ENCODE measurements at places on chromosomes 4 and X.

DNA sequence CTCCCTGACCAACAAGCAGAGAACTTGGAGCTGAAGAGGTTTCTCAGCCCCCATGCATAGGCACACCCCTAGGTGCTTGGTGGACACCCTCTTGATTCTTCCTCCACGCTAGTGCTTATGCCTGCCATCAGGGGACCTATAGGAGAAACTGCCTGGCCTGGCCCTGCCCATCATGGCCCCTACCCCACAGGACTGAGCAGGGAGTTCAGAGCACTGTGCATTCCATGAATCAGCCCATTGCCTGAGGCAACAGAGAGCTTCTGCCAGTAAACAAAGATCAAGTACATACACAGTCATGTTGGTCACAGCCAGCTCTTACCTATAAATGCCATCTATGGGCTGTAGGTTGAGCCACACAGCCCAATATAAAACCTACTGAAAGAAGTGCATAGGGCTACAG lies 99.1 kb upstream of the EDNRA start:
- DNase-seq: no peak

DNA sequence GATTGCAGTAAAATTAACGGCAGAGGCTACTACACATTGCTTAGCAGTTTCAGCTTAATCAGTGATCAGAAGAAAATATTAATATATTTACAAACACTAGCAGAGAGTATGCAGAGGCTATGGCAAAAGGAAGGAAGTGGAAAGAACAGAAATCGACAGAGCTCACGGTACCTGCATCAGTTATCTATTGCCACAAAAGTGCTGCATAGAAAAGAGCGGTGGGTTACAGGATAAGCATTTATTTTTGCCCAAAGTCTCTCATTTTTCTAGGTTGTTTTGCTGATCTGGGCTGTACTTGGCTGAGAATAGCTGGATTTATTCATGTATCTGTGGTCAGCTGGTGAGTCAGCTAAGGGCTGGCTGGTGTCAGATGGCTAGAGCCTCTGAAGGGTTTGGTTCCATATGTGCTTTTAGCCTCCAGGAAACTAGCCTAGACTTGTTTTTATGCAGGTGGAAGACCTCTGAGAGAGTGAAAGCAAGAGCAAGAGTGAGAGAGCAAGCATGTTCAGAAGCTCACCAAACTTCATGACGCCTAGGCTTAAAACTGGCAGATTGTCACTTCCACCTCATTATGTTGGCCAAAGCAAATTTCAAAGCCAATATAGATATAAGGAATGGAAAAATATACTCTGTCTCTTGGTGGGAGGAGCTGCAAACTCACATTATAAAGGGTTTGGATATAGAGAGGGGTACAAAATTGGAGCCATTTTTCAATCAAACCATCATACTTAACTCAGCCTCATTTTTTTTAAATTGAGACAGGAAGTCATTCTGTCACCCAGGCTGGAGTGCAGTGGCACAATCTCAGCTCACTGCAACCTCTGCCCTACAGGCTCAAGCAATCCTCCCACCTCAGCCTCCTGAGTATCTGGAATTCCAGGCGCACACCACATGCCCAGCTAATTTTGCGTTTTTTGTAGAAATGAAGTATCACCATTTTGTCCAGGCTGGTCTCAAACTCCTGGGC lies 153.2 kb upstream of the RPL34 start:
- DNase-seq: peak; percentile 38

GRCh38 chr4:119281393-119281792 lies 40.5 kb downstream of the FABP2 start:
- DNase-seq: no peak

GRCh38 chrX:39381422-39381821 lies 580.2 kb downstream of the MID1IP1 start:
- no peak for DNase-seq

- no peak for DNase-seq
Measured at GRCh38 chr4:162852642-162853041, 314.0 kb downstream of the NAF1 start.

- DNase-seq: peak; percentile 69
Measured at GRCh38 chr4:152138451-152138850, 377.6 kb upstream of the GATB start.

DNA sequence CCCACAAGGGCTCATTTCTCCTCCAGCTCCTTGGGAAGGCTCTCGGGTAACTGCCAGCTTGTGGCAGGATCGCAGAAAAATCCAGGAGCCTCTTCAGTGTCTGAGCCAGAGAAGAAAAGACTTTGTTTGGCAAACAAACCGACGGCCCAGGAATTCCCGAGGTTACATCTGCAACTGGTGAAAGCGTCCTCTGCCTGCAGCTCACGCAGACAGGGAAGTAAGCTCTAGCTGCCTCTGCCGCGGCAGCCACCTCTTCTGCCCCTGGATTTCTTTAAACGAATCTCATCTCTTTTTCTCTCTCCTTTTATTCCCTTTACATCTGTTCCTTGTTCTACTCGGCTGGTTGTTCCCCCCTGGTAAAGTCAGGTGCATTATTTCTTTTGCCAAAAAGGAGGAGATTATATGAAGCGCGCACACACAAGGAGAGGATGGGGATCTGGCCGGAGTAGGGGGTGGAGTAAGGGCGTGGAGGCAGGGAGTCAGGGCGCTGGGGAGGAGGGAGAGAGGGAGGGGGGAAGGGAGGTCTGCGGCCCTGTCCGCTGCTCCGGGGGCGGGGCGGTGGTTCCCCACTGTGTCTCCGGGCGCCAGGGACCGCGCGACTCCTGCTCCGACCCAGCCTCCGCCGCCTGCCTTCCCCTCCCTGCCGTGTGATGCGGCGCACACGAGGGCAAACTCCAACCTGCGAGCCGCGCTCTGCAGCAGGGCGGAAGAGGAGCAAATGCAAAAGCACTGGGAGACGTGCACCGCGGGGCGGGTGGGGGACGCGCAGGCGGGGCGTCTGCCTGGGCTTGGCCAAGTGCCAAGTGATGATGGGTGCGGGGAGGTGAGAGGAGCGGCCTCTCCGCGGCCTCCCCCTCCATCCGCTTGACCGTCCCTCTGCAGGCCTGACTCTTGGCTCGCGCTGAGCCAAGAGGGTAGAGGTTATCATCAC lies at the start of gene DCHS2:
Gene DCHS2 (minus strand): TSS at position 459 of the 931 bp plus-strand sequence. CDS start 444 bp downstream, at position 15.
- DNase-seq: no peak

DNA sequence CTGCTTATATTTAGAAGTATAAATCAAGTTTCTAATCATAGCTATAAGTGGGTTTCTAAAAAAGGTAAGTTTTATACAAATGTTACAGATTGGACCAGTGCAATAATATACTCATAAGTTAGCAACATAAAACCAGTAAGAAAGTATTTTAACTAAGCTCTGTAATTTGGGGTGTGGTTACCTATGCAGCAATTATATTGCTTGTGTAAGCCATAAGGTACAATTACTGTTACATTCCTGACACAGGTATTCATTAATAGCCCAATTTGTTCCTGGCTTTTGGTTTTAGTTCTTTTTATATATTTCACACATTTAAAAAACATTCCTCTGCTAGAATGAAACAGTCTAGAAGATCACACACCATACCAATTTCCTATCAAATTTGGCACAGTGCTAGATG lies 115.1 kb downstream of the FRYL start:
- DNase-seq: no peak

GRCh38 chrX:130091980-130092522 lies 18.2 kb downstream of the ELF4 start:
- peak; percentile 84 for DNase-seq

GRCh38 chrX:11728556-11728955 lies 29.5 kb upstream of the MSL3 start:
- DNase-seq: no peak

- DNase-seq: no peak
Measured at GRCh38 chr4:18192901-18193300, 171.3 kb upstream of the LCORL start.

- DNase-seq: no peak
Measured at GRCh38 chr4:176153124-176153523, 42.3 kb downstream of the SPATA4 start.

DNA sequence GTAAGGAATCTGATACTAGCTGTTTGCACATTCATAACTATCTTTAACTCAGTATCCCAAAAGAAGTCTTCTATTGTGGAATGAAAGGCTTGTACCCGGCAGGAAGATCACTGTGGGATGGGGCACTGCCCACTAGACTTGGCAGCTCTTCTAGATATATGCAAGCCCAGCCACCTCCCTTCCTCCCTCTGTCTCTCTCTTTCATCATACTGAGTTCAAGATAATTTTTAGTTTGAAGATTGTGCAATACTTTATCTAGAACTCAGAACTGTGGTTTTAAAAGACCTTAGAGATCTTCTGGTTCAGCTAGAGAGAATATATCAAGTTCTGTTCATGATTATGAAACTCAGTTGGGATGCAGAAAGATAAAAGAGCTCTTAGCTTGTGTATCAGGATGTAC lies 22.5 kb upstream of the GPR34 start:
- DNase-seq: no peak

GRCh38 chr4:14767142-14767541 lies 235.1 kb upstream of the CPEB2 start:
- no peak for DNase-seq

DNA sequence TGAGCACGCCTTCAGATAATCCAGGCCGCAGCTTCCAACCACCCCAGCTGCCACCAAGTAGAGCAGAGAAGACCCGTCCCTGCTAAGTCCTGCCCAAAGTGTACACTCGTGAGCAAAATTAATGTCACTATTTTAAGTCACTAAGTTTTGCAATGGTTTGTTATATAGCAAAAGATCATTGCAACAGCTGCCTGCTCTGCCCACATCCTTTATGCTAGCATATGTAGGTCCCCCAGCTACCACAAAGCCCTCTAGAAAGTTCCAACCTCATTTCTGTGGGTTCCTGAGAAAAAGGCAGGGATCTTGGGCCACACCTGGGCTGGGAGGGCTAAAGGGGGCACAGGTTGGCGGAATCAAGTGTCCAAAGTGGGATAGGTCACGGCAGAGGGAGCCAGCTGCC lies 346.9 kb downstream of the BCOR start:
- no peak for DNase-seq

GRCh38 chr4:55358246-55358645 lies 12.2 kb downstream of the SRD5A3 start:
- DNase-seq: no peak

- no peak for DNase-seq
Measured at GRCh38 chr4:155954939-155955338, 1.3 kb upstream of the CTSO start.

DNA sequence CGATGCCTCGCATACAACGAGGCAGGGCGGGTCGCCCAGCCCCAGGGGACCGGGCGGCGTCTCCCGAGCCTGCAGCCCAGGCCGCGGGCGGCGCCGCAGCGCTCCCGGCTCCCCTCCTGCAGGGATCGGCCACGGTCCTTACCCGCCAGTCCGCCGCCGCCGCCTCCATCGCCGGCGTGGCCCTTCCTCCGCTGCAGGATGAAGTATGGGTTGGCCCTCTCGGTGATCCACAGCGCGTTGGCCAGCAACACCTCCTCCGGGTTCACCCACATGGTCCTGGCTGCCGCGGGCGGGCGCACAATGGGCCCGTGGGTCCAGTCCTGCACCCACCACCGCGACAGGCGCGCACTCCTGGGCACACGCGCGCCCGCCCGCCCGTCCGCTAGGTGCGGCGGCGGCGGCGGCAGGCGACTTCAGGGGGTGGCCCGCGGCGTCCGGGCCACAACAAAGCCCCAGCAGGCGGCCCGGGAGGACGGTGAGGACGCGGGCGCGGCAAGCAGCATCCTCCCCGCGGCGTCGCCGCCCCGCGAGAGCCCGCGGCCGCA lies 339 bp downstream of the TBC1D9 start:
- no peak for DNase-seq

- no peak for DNase-seq
Measured at GRCh38 chr4:53313510-53313909, 52.4 kb downstream of the SCFD2 start.

DNA sequence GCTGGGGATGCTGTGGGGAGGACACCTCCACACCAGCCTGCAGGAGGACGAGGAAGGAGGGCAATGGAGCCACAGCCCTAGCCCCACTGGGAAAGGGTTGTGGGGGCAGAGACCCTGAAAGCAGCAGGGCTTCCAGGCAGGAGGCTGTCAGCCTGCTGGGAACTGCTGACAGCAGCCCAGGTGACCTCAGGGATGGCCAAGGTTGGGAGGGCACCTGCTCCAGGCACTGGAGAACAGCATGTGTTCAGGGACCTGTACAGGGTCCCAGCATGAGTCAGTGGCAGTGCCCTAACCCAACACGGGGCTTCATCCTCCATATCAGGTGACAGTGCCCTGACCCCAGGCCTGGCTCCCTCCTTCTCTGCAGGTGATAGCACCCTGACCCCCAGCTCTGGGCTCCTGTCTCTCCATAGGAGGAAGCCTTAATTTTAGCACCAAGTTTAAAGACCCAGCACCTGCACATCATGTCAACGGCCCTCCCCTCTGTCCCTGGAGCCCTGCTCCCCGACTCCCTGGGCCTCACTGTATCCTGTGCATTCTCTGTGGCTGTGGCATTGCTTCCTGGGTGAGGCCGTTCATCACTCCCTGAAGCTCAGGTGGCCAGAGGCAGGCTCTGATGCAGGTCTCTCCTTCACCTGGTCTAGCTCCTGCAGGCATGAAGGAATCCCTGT lies 66.3 kb downstream of the CRMP1 start:
- DNase-seq: no peak

DNA sequence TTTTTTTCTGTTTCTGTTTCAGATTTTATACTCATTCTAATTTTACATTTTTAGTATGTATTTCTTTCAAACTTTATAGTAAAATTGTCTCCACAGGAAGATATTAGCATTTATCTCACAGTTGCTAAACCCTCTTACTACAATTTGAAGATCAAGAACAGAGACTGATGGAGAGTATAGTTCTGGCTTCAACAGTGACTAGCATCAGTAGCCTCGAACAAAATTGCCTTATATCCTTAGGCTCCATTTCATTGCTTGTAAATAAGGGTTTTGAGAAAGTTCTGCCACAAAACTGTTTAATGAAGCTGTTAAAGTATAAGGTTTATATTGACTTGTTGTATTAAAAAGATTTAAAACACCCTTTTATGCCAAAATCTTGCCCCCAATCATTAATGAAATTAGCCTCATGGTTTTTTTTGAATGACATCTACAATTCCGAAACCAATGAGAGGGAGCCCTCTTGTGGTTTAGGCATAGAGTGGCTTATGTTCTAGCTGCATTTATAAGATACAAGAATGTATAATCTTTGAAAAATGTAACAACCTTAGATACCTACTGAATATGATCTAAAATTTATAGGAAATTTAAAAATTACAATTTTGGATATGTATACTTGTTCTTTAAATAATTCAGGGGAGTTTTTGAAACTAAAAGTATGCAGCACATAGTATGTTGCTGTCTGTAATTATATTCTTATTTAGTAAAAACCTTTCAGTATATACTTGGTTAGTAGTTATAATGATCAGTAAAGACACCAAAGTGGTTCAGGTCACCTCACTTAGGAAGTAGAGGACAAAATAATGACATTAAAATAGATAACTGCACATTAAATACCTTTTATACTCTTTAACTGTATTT lies 109.8 kb upstream of the HPGD start:
- peak; percentile 3 for DNase-seq

DNA sequence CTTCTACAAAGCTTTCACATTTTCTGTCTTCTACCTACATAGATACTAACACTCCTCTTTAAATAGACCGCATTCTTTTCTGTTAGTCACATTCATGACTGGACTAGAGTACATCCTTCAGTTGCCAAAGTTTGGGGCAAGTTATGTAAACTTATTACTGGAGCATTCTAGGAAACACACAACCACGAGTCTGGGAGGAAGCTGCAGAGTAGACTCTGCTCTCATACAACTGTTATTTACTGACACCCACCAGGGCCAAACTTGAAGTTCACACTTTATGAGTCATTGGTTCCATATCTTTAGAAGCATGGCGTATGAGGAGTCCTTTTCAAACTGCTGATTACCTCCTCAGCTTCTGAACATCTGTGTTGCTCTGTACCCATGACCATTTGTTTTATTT lies 87.0 kb downstream of the RNF150 start:
- no peak for DNase-seq

Measured in CD4-positive, alpha-beta T cell treated with Interleukin-17A for 4 hours (primary cell).